Tibial nerve (tissue), 4 donors: ENCODE measurements at places on chromosomes 2 and 18. TPM values are rescaled to one million over a fixed set of nuclear protein-coding genes. Genes with fewer than 3 reads are reported as not detected.

Gene IL1B
- total RNA-seq, result 0.39 TPM

Gene SKA1
- total RNA-seq, result not detected

Gene POTEF
- not detected for total RNA-seq

GRCh38 chr2:197929886-197930227 lies 125.5 kb downstream of the PLCL1 start:
- no peak for DNase-seq

- DNase-seq, result no peak
Observed at GRCh38 chr2:45723857-45724256, 72.4 kb downstream of the PRKCE start.

DNA sequence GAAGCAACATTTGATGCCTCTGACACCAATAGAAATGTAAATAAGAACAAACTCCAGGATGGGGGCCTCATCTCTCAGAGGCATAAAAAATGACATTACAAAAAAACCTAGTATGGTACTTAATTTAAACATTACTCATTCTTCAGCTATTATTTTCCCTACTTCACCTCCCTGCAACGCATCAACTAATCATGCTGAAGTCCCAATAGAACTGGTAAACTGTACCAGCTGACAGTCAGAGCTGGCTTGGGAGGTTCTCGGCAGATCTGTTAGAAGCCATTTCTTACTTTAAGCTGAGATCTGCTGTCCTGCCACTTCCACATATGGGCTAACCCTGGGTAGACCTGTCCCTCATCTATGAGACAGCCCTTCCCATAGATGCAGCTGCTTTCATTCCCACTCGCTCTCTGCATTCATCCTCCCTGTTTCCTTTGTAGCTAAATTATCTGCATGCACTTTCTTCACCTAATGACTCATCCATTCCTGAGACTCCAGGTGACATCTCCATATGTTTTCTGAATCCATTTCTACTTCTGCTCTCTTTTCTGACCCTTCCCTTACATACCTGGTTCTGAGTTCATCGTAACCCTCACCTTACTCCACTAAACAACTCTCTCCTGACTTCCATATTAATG lies 108.1 kb downstream of the AOX1 start:
- no peak for DNase-seq
